Left ventricle myocardium inferior (tissue), 1 donor: ENCODE measurements at places on chromosomes 7 and 10. TPM values are rescaled to one million over a fixed set of nuclear protein-coding genes. Genes with fewer than 3 reads are reported as not detected.
A peak's percentile ranks its signal among the peaks of the same experiment; 100 is the strongest.

- no peak overlapping the region for H3K4me3 ChIP-seq
- DNase-seq: no peak
- H3K27ac ChIP-seq: no peak overlapping the region
- H3K36me3 ChIP-seq: no peaks in the 10 kb centered on the region
Observed at GRCh38 chr7:81433206-81433605, 336.6 kb downstream of the HGF start.

DNA sequence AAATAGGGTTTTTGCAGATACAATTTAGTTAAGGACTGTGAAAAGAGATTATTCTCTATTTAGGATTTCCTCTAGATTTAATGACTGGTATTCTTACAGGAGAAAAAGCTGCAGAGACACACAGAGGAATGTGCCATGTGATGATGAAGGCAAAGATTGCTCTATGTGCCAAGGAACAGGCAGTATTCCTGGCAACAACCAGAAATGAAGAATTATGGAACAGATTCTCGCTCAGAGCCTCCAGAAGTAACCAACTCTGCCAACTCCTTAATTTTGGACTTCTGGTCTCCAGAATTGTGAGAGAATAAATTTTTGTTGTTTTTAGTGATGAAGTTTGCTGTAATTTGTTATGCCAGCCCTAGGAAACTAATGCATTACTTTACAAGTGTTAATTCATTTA is 307.6 kb upstream of the SEMA3A start:
- H3K27ac ChIP-seq: no peak overlapping the region
- no peaks in the 10 kb centered on the region for H3K36me3 ChIP-seq
- H3K27me3 ChIP-seq: no peaks in the 10 kb centered on the region
- no peaks in the 10 kb centered on the region for H3K4me1 ChIP-seq
- H3K4me3 ChIP-seq: no peak overlapping the region
- no peak for DNase-seq

- no peaks in the 10 kb centered on the region for H3K36me3 ChIP-seq
- H3K4me1 ChIP-seq: peaks cover 17% of the 10 kb centered on the region
- H3K4me3 ChIP-seq: no peak overlapping the region
- H3K27me3 ChIP-seq: no peaks in the 10 kb centered on the region
- no peak overlapping the region for H3K27ac ChIP-seq
Observed at GRCh38 chr10:110845756-110846620, 25.7 kb upstream of the PDCD4 start.

DNA sequence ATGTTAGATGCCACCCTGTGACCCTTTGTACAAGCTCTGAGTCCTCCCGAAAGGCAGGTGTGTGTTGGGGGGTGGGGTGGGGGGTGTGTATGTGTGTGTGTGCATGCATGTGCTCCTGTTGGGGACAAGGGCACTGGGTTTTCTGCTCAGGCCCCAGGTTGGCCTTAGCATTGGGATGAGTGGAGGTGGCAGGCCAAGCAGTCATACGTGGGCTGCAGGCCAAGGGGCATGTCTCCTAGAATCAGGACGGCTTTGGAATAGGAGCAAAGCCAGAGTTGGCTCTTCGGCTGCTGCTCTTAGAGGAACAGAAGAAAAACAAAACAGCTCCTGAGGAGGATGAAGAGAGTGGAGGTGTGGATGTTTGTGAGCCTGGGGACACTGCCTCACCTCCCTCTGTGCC is 26.0 kb downstream of the HSPA12A start:
- H3K4me3 ChIP-seq: no peak overlapping the region
- no peak overlapping the region for H3K27ac ChIP-seq
- peaks cover 5% of the 10 kb centered on the region for H3K27me3 ChIP-seq
- peaks cover 35% of the 10 kb centered on the region for H3K4me1 ChIP-seq
- DNase-seq: peak; percentile 50

- H3K27ac ChIP-seq: no peak overlapping the region
- H3K4me3 ChIP-seq: no peak overlapping the region
- H3K27me3 ChIP-seq: peaks cover 3% of the 10 kb centered on the region
Observed at GRCh38 chr10:116207690-116208089, 65.3 kb downstream of the GFRA1 start.

GRCh38 chr7:47198159-47198558 is 383.8 kb downstream of the TNS3 start:
- peaks cover 10% of the 10 kb centered on the region for H3K4me1 ChIP-seq
- DNase-seq: no peak
- H3K27ac ChIP-seq: no peak overlapping the region
- H3K4me3 ChIP-seq: no peak overlapping the region
- no peaks in the 10 kb centered on the region for H3K36me3 ChIP-seq

DNA sequence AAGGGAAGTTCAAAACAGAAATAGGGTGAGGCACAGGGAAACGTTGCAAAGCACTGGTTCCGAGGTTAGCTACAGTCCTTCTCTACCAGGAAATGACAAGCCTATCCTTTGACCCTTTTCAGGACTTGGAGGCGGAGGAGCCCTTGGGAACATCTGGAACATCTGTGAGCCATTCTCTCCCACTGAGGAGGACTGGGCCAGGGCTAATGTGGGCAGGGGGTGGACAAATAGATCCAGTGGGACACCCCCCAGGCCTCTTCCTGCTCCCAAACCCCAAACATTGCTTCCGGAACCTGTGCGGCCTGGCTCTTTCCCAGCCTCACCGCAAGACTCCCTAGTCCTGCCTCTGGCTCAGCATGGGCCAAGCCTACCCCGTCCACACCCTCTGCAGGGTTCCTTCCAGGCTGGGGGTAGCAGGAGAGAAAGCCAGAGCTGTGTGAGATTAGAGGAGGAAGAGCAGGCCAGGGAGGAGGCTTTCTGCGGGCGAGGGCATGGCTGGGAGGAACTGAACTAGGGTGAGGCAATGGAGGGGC is 36.5 kb downstream of the GHRHR start:
- no peak for DNase-seq
- no peak overlapping the region for H3K4me3 ChIP-seq
- peak overlapping the region; percentile 61 for H3K27ac ChIP-seq

Gene ZP3
- total RNA-seq: not detected

- H3K27me3 ChIP-seq: no peaks in the 10 kb centered on the region
- peaks cover 98% of the 10 kb centered on the region for H3K4me1 ChIP-seq
- peak overlapping the region; percentile 99 for H3K27ac ChIP-seq
- H3K36me3 ChIP-seq: peaks cover 33% of the 10 kb centered on the region
Observed at GRCh38 chr10:79162861-79163665, 94.3 kb downstream of the ZMIZ1 start.

- H3K36me3 ChIP-seq: no peaks in the 10 kb centered on the region
- H3K4me1 ChIP-seq: peaks cover 58% of the 10 kb centered on the region
- no peak overlapping the region for H3K4me3 ChIP-seq
- peak overlapping the region; percentile 86 for H3K27ac ChIP-seq
Observed at GRCh38 chr7:16061630-16062029, 359.7 kb downstream of the CRPPA start.

Gene CCDC146
- total RNA-seq: 4.7 TPM

- no peaks in the 10 kb centered on the region for H3K36me3 ChIP-seq
- no peaks in the 10 kb centered on the region for H3K4me1 ChIP-seq
- H3K27me3 ChIP-seq: peaks cover 7% of the 10 kb centered on the region
- no peak overlapping the region for H3K27ac ChIP-seq
Observed at GRCh38 chr10:116634126-116634975, 13.6 kb downstream of the PNLIPRP2 start.

Gene ELMO1
- 10.0 TPM for total RNA-seq

GRCh38 chr7:137669706-137670105 is 177.1 kb downstream of the DGKI start:
- H3K27ac ChIP-seq: no peak overlapping the region
- H3K27me3 ChIP-seq: no peaks in the 10 kb centered on the region
- peaks cover 17% of the 10 kb centered on the region for H3K4me1 ChIP-seq
- no peak overlapping the region for H3K4me3 ChIP-seq
- H3K36me3 ChIP-seq: no peaks in the 10 kb centered on the region

Gene IQCE
- total RNA-seq: 11.5 TPM

Gene SPOCK2
- 8.6 TPM for total RNA-seq

GRCh38 chr7:155509359-155509724 is 37.0 kb downstream of the CNPY1 start:
- H3K36me3 ChIP-seq: no peaks in the 10 kb centered on the region
- H3K27me3 ChIP-seq: peaks cover 100% of the 10 kb centered on the region
- peaks cover 11% of the 10 kb centered on the region for H3K4me1 ChIP-seq

DNA sequence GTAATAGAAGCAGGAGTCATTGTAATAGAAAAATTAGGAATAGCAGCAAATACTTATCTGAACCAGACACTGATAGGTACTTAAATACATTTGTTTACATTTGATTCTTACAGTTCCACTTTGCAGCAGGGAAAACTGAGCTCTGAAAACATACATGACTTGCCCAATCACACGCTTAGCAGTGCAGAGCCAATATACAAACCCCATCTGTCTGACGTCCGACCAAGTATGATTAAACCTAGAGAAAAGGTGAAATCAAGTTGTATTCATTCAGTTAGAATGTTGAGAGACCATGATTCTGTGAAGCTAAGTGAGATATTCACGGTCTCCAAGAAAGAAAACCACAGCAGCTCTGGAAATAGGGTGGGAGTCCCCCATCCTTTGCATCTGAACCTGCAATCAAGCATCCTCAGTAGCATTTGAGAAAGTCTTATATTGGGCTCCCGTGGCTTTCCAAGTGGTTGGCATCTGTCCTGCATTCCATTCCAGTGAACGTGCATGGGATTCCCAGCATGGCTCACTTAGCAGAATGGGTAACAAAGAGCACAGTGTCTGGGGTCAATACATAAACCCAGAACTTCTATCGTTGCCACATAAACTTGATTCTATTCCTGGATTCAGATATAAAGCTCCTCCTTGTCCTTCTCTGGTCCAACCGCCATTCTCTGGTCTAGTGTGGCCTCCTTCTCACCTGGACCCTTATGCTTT is 148.7 kb upstream of the RSU1 start:
- no peaks in the 10 kb centered on the region for H3K36me3 ChIP-seq
- peak overlapping the region; percentile 68 for H3K27ac ChIP-seq

- no peak for DNase-seq
- peaks cover 9% of the 10 kb centered on the region for H3K4me1 ChIP-seq
- H3K27me3 ChIP-seq: no peaks in the 10 kb centered on the region
- H3K4me3 ChIP-seq: no peak overlapping the region
Observed at GRCh38 chr7:104929921-104930320, 84.1 kb upstream of the KMT2E start.

Gene H2BK1
- not detected for total RNA-seq

Gene PRR15
- not detected for total RNA-seq

Gene PNLIPRP3
- total RNA-seq: not detected

GRCh38 chr10:97083228-97083829 is 102.4 kb downstream of the SLIT1 start:
- H3K4me1 ChIP-seq: no peaks in the 10 kb centered on the region
- no peak for DNase-seq

GRCh38 chr10:4512671-4513240 is 313.3 kb upstream of the AKR1E2 start:
- no peaks in the 10 kb centered on the region for H3K27me3 ChIP-seq
- H3K27ac ChIP-seq: peak overlapping the region; percentile 89
- no peak overlapping the region for H3K4me3 ChIP-seq
- peaks cover 44% of the 10 kb centered on the region for H3K4me1 ChIP-seq
- DNase-seq: peak; percentile 43
- no peaks in the 10 kb centered on the region for H3K36me3 ChIP-seq

DNA sequence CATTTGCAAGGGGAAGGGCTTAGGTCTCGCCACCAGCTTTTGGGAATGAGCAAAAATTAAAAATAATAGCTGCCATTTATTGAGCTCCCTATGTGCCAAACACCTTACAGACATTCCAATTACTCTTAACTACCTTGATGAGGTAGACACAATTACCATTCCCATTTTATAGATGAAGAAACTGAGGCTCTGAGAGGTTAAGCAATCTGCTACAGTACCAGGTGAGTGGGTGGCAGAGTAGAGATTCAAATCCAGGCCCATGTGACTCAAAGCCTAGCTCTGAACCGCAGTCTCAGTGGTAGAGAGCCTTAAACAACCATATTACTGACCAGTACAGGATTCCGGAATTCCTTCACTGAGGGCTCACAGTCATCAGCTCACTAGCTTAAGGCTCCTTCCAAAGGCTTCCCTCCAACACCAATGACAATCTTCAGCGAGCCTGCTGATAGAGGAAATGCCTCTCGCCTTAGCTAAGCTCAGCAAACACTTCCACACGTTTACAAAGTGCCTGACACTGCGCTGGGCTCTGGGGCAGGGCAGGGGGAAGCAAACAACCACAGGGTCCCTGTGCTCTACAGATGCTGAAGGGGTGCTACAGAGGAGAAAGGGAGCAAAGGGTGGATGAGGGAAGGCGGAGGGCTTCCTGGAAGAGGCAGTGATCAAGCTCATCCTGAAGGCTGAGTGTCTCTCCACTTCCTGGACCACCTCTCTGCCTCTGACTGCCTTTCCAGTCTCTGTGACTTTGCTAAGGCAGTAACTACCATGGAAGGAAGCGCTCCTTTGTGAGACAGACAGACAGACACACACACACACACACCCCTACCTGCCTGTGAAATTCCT is 7.4 kb downstream of the LRRC20 start:
- no peak overlapping the region for H3K27ac ChIP-seq
- H3K4me3 ChIP-seq: no peak overlapping the region
- H3K27me3 ChIP-seq: no peaks in the 10 kb centered on the region
- H3K36me3 ChIP-seq: peaks cover 23% of the 10 kb centered on the region
- DNase-seq: no peak

DNA sequence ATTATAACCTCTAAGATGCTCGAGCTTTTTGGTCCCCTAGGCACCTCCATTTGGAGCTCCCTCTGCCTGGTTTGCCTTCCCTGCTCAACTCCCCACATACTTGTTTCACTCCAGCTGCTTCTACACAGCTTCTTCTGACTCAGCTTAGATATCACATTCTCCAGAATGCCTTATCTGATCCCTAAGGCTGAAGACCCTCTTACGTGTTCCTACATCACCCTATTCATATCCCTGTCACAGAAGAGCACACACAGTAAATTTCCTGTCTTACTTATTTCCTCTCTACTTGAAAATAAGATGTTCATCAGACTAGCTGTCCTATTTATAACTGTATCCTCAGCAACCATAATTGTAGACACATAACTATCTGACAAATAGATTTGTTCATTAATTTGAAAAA is 61.3 kb upstream of the RNF148 start:
- no peaks in the 10 kb centered on the region for H3K36me3 ChIP-seq
- no peak overlapping the region for H3K4me3 ChIP-seq
- peaks cover 19% of the 10 kb centered on the region for H3K4me1 ChIP-seq
- no peaks in the 10 kb centered on the region for H3K27me3 ChIP-seq

DNA sequence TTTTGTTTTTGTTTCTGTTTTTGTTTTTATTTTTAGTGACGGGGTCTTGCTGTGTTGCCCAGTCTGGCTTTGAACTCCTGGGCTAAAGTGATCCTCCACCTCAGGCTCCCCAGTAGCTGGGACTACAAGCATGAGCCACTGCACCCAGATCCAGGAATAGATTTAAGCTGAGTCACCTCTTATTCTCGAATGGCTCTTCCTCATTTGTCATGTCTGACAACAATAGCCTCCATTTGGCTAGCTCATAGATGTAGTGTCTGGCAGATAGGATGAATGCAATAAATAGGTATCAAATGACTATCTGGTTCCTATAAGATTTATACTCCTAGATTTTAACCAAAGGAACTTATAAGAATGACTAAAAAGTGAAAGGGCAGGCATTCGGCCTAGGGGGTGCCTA is 172.9 kb downstream of the TMEM26 start:
- H3K4me3 ChIP-seq: no peak overlapping the region
- H3K27ac ChIP-seq: no peak overlapping the region
- no peaks in the 10 kb centered on the region for H3K27me3 ChIP-seq
- H3K36me3 ChIP-seq: no peaks in the 10 kb centered on the region
- H3K4me1 ChIP-seq: no peaks in the 10 kb centered on the region
